Right ventricle myocardium superior (tissue), 1 donor: ENCODE measurements at places on chromosomes 13 and 19.

DNA sequence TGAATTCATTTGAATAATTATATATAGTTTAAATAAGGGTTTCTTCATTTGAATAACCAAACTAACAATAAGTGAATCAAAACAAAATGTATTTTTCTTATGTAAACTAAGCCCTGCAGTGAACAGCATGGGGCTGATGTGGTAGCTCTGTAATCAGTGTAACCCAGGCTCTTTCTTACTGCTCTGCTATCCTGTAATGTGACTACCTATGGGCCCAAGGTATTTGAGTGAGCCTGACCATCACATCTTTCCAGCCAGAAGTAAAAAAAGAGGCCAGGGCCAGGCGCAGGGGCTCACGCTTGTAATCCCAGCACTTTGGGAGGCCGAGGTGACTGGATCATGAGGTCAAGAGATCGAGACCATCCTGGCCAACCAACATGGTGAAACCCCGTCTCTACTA is 494.6 kb downstream of the DCT start:
- no peak for DNase-seq

DNA sequence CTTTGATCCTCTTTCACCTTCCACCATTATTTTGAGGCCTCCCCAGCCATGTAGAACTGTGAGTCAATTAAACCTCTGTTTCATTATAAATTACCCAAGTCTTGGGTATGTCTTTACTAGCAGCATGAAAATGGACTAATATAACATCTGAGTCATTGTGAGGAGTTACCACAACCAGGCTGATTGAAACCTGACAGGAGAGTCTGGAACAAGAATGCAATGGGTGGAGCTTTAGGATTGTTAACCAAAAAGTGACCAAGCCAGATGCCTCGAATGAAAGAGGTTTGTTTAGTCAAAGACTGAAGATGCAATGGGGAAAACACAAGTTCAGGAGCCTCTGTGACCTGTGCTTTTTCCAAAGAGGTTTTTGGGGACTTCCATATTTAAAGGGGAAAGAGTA is 659.0 kb downstream of the SLITRK6 start:
- DNase-seq: no peak

DNA sequence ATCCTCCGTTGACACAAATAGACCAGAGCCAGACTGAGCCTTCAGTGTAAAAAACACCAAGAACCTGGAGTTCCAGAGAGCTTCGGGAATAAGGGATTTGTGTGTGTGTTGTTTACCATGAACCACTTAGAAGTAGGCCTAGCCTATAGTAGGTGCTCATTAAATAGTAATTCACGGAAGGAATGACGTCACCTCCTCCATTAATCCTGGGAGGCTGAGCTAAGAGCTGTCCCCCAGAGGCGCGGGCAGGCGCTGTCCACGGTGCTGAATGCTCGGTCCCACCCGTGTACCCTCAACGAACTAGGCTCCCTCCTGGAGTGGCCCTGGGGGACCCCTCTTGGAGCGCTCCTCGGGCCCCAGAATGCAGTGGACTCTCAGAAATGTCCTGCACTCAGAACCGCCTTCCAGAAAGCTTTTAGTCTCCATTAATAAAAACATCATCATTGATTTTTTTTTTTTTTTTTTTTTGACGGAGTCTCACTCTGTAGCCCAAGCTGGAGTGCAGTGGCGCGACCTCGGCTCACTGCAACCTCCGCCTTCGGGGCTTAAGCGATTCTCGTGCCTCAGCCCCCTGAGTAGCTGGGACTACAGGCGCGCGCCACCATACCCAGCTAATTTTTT is 6.5 kb downstream of the UNC13A start:
- peak; percentile 55 for DNase-seq

GRCh38 chr13:26236296-26236695 is 14.2 kb upstream of the RNF6 start:
- DNase-seq: no peak

DNA sequence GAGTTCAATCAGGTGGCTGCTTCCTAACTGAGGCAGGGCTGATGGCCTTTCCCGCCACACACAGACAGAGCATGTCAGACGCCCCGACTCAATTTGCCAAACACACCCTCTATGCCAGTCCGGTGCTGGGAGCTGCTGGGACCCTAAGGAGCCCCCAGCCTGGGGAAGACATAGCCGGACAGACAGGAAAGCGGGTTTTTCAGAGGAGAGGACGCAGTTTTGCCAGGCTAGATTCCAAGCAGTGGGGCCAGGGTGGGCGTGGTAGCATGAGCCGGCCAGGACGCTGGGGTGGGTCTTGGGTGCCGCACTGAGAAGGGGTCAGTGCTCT is 19.8 kb downstream of the MAST3 start:
- DNase-seq: no peak

GRCh38 chr13:42762251-42762650 is 19.1 kb upstream of the FAM216B start:
- DNase-seq: no peak

- no peak for DNase-seq
These were observed 45.5 kb upstream of the C13orf46 start for GRCh38 chr13:114019367-114019766.

- DNase-seq: no peak
These were observed 340.0 kb downstream of the DCT start for GRCh38 chr13:94139393-94139995.

GRCh38 chr19:17719730-17720400 is 585 bp downstream of the MAP1S start:
- DNase-seq: no peak

DNA sequence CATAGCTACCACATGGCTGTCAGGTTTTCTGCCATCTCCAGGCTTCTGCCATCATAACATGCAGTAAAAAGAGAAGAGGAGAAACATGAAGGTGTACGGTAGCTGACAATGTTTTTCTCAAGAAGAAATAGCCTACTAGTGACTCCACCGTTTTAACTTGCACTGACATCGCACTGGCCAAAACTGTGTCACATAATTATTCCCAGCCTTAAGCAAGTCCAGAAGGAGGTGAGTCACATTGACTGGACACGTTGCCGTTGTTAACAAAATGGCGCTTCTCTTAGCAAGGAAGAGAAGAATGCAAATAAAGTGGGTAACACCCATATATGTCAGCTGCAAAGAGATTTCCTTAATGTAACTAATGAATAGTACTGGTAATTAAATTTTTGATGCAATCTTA is 810.4 kb upstream of the SLC10A2 start:
- DNase-seq: no peak

DNA sequence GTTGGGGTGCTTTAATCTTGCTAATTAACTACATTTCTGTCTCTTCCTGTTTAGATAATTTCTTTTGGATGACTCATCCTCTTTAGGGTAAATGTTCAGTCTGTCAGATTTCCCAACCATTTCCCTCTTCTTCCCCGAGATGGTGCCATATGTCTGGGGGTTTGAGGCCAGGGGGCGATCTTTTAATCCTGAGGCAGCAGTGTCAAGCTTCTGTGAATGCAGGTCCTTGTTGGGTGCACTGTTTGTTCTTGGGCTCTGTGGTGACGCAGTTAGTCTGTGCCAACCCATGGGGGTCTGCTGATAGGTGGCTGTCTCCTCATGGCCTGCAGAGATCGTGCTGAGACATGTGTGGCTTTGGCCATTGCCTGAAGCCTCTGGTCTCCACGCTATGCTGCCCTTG is 420.4 kb downstream of the NDFIP2 start:
- no peak for DNase-seq

DNA sequence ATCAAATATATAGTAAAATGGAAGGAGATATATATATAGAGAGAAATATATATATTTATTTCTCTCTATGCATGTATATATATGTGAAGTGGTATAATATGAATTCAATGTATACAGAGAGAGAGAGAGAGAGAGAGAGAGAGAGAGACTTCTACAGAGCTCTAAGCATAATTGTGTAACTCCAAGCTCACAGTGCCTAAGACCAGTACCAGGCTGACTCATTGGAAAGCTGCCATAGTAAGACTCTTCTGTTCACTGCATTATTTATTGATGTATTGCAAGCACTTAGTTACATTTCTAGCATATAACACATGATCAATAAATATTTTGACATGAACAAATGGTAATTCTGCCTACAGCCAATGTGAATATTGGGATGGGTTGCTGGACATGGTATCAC is 1734.7 kb downstream of the SLITRK1 start:
- no peak for DNase-seq

GRCh38 chr13:39329182-39329639 is 273.8 kb downstream of the LHFPL6 start:
- no peak for DNase-seq

- peak; percentile 64 for DNase-seq
These were observed at the start of gene NAT14 for GRCh38 chr19:55484593-55485438. Gene NAT14 (plus strand): TSS chr19:55485188. CDS start chr19:55485709, 521 bp downstream.

- DNase-seq: no peak
These were observed 7.8 kb downstream of the ZSCAN5B start for GRCh38 chr19:56189785-56190184.

GRCh38 chr13:37407156-37407555 is 191.4 kb downstream of the POSTN start:
- DNase-seq: no peak

DNA sequence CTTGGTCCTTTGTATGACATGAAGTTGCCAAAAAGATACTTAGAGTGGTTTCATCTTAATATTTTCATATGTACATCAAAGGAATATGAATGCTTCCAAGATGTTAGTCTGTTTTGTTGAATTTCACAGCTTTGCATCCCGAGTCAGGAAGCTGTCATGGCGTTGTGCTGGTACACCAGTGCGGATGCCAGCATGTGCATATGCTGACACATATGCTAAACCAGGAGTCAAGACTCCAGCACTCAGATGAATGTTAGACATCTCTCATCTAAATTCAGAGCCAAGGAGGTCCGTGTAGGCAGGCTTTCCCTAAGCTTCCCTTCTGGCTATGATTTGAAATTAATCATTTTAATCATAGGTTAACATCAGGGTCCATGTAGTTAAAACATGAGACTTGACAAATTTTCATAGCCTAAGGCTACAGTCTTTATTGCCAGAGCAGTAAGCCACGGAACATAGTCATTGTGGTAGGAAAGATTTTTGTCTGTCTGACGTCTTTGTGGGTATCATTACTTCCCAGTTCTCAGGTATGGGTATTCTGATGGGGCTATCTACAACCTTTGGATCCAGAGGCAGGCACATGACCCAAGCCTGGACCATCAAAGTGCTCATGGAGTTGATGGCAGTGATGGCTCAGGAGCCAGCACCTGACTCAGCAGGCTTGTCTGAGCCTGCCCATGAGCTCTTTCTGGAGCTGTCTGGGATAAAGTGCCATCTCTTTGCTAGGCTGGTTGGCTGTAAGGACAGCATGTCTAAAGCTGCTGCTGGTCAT is 246.1 kb downstream of the KCNRG start:
- DNase-seq: no peak

DNA sequence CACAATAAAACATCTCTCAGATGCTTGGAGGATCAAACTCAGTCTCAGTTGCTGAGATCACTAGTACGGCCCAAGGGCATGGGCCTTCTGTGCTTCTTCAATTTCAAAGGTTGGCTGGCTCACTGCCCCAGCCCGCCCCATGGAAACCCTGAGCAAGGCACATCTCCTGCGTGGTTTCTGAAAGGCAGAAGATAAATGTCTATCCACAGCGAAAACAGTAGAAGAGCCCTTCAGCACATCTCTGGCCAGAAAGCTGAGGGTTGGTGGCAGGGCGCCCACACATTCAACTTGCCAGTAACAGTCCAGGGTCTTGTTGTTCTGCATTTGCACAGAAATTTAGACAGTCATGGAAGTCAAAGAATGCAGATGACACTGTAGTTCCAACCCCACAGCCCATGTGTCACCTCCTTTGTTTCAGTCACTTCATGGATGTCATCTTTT is 24.0 kb upstream of the KATNAL1 start:
- peak; percentile 65 for DNase-seq

GRCh38 chr13:43653980-43654379 is 132.8 kb downstream of the ENOX1 start:
- no peak for DNase-seq

- DNase-seq: no peak
These were observed 256.9 kb downstream of the SPRY2 start for GRCh38 chr13:80083853-80084676.

GRCh38 chr19:39155114-39155700 is 29.6 kb downstream of the PAK4 start:
- no peak for DNase-seq
